ENCODE measurements at places on chromosomes 3 and 15. TPM values are rescaled to one million over a fixed set of nuclear protein-coding genes. Genes with fewer than 3 reads are reported as not detected.

- no peak for DNase-seq
Observed at GRCh38 chr3:47515864-47516319, 2.4 kb upstream of the ELP6 start.

DNA sequence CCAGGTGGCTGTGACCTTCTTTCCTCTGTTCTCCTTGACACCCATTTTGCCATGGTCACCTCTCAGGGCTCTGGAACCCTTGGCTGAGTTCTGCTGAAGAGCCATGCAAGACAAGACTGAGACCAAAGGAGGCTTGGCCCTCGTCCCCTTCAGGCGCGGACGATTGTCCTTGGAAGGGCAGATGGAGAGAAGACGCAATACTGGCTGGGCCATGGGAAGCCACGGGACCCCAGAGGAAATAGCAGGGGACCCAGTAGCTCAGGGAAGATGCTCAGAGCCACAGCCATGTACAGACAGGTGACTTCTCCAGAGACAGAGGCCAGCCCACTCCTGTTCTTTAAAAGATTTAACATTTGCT lies 125.6 kb downstream of the SMAD6 start:
- DNase-seq: no peak

GRCh38 chr15:44157679-44158078 lies 37.4 kb downstream of the FRMD5 start:
- DNase-seq: no peak

The PPP1R14D gene
- total RNA-seq: not detected

The QRICH1 gene
- total RNA-seq: 149 TPM

The DTX3L gene
- 138 TPM for total RNA-seq

The IQCF5 gene
- total RNA-seq: not detected

The ITGA11 gene
- 0.02 TPM for total RNA-seq

The UBA7 gene
- total RNA-seq: 212 TPM

The IL1RAP gene
- total RNA-seq: 11.5 TPM

All from activated CD8-positive, alpha-beta memory T cell treated with anti-CD3 and anti-CD28 coated beads, Interleukin-2, amount 10 ng/mL, durations not matched to agents 7 days and 5 days (primary cell).